ENCODE measurements at places on chromosomes 13 and 19.
A peak's percentile ranks its signal among the peaks of the same experiment; 100 is the strongest.

DNA sequence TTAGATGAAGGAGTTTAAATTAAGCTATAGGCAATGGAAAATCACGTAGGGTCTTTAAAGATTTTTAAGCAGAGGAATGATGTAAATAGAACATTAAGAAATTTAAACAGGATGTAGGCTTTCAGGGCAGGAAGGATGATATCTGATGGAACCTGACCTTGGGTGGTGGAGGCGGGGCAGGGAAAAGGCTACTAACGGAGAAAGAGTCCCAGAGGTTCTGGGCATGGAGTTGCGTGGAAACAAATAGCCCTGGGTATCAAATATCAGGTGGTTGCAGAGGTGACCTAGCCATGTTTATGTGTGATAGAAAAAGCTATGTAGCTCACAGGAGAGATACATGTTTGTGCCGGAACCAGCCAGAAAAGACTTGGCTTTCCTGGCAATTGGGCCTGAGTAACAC lies 7.8 kb upstream of the CDK8 start:
- DNase-seq, result no peak

DNA sequence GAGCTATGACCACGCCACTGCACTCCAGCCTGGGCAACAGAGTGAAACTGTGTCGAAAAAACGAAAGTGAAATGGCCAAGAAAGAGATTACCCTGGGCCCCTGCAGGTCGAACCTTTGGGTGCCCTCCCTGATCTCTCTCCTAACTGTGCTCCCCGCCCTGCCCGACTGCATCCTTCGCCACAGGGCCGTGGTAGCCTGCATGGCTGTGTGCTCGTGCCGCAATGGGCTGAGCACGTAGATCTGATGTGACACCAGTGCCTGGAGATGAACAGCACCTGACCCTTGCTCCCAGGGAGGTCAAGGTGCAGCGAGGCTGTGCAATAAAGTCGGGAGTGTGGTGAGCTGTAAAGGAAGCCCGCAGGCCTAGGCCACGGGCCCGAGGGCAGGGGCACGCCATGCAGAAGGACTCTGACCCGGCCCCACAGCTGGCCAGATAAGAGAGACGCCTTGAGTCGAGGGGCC lies 60.2 kb downstream of the PEX11G start:
- no peak for DNase-seq

- no peak for DNase-seq
These were observed 14.1 kb upstream of the SPACA7 start for GRCh38 chr13:112362021-112362420.

DNA sequence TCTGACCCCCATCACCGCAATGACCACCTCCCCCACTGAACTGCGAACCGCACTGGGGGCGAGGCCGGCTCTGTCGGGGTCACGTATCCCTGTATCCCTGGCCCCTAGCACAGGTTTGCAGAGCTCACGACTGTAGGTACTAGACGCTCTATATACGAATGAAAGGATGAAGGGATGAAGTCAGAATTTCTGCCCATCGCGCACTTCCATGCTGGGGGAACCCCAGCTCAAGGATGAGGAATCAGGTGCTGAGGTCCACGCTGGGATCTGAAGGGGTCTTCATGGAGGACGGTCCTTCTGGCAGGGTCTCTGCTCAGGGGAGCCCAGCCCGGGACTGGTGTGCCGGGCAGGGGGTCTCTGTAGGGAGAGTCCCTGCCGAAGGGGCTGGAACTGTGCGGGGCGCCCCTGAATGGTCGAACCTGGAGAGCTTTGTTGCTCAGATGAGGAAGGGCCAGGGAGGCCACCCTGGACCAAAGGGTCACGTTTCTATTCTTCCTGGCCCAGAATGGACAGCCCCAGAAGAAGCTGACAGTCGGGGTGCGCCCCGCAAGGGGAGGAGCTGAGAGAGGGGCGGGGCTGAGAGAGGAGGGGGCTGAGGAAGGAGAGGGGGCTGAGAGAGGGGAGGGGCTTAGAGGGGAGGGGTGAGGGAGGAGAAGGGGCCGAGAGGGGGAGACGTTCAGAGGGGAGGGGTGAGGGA lies 37.9 kb upstream of the SEMA6B start:
- peak; percentile 16 for DNase-seq

- DNase-seq, result no peak
These were observed 1571.2 kb upstream of the PRR20A start for GRCh38 chr13:55569514-55569913.

- DNase-seq, result no peak
These were observed 11.5 kb upstream of the ACOD1 start for GRCh38 chr13:76936763-76937162.

- DNase-seq, result no peak
These were observed 14.8 kb downstream of the AXL start for GRCh38 chr19:41233748-41234240.

DNA sequence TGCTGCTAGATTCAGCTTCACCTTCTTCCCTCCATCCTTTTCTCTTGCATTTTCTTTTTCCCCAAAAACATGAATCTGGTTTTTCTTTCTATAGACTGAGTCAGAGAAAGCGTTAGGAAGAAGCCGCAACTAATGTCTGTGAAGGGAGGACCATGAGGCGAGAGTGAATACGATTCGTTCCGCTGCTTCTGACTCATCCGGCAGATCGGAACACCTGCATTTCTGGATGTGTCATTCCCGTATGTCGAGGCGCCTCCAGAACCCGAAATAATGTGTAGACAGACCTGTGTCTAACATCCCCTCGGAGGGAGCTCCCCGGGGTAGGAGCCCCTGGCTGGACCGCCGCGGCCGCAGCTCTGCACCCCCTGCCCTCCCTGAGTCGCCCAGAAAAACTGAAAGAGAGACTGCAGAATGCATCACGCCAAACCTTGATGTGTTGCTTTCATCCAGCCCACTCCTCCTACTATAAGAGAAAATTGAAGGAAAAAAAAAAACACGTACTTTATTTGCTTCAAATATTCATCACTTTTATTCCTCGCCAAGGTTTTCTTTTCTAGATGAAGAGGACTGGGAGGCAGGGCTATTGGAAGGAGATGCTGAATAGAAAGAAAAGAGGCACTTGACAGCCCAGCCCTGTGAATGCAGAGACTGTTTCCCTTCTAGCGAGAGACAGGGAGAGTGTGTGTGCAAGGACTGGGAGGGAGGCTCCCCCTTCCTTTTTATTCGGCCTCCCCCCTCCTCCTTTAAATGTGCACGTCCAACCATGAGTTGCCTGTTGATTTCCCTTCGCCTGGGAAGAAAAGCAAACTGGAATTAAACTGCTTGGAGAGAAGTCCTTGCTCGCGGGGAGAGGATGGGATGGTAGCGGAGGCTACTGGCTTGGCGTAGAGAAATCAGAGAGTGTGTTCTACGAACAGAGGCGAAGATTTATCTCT lies 616 bp upstream of the PCDH17 start:
- DNase-seq, result no peak

GRCh38 chr19:3807574-3808354 lies 21.6 kb upstream of the MATK start:
- no peak for DNase-seq

DNA sequence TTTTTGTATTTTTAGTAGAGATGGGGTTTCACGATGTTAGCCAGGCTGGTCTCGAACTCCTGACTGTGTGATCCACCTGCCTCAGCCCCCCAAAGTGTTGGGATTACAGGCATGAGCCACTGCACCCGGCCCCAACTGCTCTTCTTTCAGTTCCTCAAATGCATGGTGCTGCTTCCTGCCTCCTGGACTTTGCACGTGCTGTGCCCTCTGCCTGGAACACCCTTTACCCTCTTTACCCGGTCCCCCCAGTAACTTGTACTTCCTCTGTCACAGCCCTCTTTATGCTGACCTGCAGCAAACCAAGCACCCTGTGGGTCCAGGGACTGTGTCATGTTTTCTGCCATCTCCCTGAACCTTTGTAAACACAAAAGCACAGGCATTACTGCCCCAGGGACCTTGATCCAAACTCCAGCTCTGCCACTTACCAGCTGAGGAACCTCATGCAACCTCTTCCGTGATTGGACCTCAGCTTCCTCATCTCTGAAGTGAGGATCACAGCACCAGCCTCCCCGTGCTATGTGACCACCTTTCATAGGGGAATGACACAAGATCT lies 3.8 kb downstream of the BLVRB start:
- DNase-seq, result no peak

DNA sequence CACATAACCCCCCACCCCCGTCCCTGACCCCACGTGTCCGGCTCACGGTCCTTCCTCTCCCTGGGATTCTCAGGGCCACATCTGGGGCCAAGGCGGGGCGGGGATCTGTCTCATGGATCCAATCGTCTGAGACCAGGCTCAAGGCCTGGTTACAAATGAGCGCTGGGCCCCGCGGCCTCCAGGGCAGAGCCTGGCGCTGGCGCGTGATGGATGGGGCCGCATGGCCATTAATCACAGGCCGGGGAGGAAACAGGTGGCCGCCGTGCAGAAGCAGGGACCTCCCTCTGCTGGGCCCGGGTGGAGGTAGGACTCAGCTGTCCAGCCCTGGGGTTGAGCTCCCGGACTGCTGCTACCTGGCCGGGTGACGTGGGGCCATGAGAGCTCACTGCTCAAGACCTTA lies 5.8 kb upstream of the TLE5 start:
- no peak for DNase-seq

DNA sequence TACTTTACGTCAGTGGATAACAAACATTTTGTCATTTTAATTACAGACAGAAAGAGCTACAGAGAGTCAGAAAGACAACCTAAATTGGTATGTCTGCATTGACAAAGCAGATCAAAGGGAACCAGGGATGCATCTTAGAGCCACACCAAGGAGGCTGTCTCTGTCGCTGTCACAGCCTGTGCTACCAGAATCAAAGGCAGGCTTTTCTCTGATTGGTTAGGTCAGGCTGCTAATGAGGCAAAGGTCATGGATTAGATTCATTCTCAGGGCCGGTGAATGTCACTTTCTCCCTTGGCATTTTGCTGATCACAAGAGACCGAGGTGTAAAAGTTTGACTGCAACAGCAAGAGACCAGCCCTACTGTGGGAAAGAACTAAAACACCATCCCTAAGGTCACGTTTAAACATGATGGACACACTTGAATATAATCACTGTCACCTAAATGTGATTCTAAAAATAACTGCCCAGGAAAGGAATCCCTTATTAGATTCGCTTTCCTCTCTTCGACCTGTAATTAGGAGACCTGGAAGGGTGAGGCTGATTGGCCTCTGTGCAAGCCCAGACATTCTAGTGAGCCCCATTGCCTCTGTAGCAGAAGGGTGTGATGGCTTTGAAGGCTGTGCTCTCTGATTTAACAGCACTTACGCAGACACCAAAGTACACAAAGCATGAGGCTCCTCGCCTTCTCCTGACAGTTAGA lies 314.4 kb upstream of the NBEA start:
- no peak for DNase-seq

GRCh38 chr13:100646030-100646673 lies 28.4 kb downstream of the TMTC4 start:
- DNase-seq, result no peak

- no peak for DNase-seq
These were observed 1.7 kb upstream of the PRX start for GRCh38 chr19:40414542-40415535.

DNA sequence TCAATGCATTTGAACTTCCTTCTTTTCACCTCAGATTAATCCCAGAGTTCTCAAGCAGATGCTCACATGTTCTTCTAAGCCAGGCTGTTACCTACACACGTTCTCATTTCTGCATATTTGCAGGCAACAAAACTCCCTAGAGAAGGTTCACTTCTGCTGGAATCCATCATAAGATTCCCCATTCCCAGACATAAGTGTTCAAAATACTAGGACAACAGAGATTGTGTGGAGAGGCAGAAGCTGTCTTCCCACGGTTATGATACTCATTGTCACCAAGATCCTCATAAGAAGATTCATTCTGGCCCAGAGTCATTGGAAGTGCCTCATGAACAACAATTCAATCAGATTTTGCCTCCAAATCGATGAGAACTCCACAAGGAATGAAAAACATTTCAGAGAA lies 931.6 kb upstream of the MIR17HG start:
- no peak for DNase-seq

DNA sequence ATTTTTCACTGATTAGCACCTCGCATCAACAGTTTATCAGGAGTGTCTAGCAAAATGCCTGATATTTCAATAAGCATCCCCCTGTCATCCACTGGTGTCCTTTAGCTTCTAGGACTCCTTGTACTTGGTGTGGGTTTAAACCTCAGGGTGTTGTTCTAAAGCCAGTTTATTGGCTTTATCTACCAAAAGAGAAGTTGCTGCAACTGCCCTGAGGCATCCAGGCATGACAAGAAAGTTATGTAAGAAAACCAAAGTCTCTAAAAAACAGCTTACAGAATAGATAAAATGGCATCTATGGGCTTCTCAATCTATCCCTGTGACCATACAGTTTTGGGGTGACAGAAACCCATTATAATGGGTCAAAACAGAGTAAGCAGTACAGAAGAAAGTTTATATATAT lies 120.3 kb upstream of the ZNF91 start:
- DNase-seq, result no peak

GRCh38 chr13:23673354-23673753 lies 103.1 kb downstream of the TNFRSF19 start:
- DNase-seq, result no peak

DNA sequence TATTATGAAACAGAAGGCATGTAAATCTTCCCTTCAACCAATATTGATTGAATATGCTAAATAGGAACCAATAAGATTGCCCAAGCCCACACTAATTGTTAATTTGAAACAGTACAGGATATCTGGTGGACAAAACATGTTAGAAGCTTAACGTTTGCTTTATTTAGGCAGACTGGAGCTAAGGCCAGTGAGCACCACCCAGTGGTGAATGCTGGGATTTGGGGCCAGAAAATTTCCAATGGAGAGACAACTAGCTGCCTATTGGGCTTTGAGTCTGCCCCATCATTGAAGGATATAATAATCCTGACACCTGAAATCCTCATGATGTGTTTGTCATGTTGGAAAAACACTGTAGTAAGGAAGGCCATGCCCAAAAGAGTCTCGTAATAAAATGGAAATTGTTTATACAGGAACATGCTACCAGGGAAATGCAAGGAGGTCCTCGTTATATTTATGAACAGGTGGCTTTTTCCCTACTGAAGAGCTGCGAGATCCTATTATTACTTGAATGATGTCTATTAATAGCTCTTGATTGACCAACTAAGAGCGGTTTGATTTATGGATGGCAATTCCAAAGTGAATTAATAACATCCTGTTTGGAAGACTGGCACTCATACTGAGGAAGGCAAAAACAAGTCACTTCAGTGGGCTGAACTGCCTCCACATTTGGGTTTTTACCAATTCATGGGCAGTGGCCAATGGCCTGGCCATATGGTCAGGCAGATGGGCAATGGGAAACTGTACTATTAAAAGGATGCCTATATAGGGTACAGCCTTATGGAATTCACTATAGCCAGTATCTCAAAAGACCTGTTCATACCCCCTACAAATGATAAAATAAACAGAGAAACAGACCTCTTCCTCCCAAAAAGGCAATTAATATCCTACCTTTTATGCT lies 8.7 kb downstream of the SIGLECL1 start:
- peak; percentile 20 for DNase-seq

- DNase-seq, result no peak
These were observed 333.2 kb upstream of the ZNF507 start for GRCh38 chr19:32012206-32012605.

DNA sequence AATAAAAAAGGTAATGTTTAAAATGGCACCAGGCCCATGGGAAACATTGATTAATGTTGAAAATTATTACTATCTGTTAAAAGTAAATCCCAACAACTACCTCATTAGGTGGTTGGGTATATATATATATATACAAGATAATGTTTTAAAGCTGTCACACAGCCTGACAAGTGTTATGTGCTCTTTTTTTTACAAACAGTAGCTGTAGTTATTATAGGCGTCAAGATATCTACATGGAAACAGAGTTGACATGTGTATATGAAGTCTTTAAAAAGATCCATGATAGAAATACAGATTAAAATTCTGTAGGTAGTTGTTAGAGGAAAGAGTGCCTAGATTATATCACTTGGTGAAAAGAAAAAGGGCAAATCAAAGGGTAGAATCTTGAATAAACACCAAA lies 279.9 kb downstream of the SLITRK6 start:
- no peak for DNase-seq
